ENCODE measurements at places on chromosomes 11 and 22.

DNA sequence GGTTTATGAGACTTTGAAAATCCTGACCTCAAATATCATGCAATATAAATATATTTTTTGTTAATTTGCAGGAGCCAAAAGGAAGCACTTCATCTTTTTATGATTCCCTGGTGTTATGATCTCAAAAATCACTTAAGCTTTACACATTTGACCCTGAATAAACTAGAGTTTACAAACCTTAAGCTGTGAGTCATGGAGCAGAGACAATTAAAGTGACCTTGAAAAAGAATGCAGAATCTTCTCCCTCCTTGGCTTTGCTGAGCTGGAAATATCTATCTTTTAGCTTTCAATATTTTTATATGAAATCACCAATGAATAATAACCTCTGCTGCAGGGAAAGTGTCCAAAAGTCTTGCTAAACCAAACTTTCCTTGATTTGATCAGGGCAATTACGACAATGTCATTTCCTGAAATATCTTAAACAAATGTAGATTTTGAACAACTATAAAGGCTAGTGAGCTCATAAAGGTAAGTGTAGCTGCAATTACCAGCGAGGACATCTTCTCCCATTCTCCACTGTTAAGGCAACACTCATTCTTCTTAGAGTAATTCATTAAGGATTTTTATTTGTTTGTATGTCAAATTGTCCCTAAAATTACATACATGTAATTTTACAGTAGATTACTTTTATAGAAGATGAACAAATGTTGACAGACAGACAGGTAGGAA, 747.0 kb upstream of the LUZP2 start:
- DNase-seq, result no peak

DNA sequence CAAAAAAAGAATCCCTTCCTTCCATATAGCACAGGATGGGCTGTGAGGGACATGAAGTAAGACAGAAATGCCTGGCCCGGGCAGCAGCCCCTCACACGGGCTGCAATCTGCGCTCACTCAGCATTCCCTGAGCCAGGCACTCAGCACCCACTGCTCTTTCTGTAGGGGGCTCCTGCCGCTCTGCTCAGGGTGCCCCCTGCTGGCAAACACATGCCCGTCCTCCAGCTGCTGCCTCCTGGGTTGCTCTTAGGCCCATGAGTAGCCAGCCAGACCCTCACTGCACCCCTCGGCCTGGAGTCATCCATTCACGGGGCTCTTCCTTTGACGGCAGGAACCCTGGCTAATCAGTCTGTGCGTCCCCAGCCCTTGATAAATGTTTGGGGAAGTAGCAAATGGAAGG, 6.9 kb downstream of the MCAT start:
- DNase-seq, result no peak

- no peak for DNase-seq
Measured at GRCh38 chr11:96219981-96220623, 122.9 kb downstream of the MAML2 start.

- no peak for DNase-seq
Measured at GRCh38 chr22:38830026-38830844, 13.6 kb downstream of the NPTXR start.

- DNase-seq, result no peak
Measured at GRCh38 chr11:45930031-45930794, 7.8 kb downstream of the LARGE2 start.

- no peak for DNase-seq
Measured at GRCh38 chr11:65555693-65556231, 2.4 kb downstream of the LTBP3 start.

GRCh38 chr22:38397189-38398085, 57.6 kb downstream of the KCNJ4 start:
- DNase-seq, result no peak

- DNase-seq, result no peak
Measured at GRCh38 chr11:14949437-14950147, 22.6 kb downstream of the CALCA start.

DNA sequence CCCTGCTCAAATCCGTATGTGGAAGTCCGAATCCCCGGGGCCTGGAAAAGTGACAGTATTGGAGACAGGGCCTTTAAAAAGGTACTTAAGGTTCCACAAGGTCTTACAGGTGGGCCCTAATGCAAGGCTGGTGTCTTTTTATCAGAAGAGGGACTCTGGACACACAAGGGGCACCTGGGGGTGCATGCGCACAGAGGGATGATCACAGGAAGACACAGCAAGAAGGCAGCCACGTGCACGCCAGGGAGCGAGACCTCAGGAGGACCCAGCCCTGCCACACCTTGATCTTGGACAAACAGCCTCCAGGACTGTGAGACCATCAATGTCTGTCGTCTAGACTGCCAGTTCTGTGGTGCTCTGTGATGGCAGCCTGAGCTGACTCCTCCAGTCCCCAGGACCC, 96.5 kb downstream of the SHANK2 start:
- no peak for DNase-seq

DNA sequence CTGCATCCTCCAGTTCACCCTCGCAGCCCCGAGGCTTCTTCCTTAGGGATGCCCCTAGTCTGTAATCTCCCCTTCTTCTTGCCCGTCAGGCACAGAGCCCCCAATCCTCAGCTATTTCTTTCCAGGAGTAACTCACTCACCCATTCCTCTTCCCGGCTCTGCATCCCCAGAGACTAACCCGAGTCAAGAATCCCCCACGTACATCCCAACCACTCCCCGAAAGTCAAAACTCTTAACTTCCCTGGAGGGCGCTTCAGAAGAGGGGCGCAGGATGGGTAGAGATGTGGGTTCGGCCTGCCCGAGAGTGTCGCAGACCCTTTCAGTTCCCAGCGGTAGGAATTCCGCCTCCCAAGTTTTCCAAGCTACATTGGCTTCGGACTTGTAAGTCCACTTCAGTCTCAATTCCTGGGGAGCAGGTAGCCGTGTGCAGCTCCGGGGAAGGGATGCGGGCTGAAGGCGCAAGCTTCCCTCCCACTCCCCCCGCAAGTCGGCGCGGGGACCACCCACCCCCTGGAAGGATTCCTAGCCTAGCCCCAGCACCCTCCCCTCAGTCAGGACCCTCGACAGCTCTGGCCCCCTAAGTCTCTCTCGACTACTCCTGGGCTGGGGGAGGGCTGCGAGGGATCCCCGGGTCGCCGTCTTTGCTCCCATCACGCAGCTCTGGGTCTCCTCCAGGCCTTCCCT, 871 bp downstream of the BDNF start:
- no peak for DNase-seq

DNA sequence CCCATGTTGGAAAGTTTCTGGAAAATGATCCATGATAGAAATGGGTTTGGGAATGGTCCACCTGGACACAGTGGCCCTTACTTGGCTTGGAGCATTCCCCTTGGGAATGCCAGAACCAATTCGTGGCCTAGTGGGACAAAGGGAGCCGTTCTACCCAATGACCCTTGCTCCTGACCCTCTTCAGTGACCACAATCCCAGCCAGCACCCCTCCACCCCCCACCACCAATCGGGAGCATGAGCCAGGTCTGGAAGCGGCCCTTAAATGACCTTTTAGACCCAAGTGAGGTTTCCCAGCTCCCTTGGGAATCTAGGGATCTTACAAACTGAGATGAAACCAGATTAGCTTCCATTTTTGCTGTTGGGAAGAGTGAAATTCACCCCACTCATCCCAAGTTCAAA, 51.3 kb upstream of the CDON start:
- DNase-seq, result no peak

DNA sequence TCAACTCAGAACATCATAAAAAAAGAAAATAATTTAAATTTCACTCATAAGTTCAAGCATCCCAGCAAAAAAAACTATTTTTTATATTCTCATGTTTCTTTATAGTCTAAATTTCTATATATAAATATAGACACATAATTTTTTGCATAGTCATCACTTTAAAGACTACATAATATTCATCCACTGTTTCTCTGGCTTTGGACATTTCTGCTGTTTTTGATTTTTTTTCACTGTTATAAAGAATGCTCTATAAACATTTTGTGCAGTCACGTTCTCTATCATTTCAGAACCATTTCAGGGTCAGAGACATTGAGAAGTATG, 59.7 kb upstream of the CLPB start:
- no peak for DNase-seq

DNA sequence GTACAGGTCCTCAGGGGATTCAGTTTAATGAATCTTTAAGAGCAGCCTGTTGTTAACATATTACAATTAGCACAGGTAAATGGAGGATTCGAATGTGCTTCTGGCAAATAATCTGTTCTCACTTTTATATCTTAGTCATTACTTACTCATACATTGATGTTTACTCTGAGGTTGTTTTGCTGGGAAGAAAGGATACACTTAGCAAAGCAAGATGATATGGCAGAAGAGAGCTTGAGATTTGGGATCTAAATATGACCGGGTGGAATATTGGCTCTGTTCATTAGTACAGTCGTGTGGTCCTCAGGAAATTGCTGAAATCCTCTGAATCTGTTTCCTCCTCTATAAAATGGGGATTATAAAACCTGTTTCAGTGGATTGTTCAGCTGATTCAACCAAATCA, 59.7 kb downstream of the SPON1 start:
- no peak for DNase-seq

DNA sequence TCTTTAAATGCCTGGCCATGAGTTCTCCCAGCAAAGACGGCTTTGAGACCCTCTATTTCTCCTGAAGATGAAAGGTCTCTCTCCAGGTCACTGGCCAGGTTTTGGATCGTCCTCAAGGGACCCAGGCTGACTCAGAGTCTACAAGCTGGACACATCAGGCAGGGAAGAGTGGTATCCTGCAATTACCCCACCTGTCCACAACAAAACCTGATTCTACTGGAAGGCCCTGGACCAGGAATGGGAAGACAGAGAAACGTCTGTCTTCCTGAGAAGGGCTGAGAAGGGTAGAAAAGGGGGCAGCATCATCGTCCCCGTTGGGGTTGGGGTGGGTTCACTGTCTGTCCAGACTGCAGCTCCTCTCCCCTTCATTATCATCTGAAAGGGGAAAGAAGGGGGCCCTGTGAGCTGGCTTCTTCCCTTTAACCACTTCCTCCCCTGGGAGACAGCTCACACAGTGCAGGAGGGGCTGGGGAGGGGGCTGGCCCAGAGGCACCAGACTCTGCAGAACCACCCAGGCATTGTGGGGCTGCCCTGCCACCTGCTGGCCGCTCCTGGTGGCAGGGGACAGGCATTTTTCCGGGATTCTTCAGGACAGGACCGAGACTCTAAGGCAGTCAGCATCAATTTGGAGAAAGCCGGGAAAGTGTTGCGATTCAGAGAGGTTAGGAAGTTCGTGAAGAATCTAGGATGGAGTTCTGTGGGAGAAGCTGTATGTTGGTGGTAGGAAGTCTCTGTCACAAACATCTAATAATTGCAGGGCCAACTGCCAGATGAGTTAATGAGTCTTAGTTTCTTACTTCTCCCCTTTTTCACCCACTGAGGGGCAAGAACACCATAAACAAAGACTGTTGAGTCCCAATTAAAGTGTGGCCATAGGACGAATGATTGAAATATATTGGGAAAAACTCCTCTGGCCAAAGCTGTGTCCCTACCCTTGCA, 57.6 kb downstream of the SYN3 start:
- DNase-seq, result no peak

- DNase-seq, result no peak
Measured at GRCh38 chr22:47033648-47034000, 271.2 kb downstream of the TBC1D22A start.

DNA sequence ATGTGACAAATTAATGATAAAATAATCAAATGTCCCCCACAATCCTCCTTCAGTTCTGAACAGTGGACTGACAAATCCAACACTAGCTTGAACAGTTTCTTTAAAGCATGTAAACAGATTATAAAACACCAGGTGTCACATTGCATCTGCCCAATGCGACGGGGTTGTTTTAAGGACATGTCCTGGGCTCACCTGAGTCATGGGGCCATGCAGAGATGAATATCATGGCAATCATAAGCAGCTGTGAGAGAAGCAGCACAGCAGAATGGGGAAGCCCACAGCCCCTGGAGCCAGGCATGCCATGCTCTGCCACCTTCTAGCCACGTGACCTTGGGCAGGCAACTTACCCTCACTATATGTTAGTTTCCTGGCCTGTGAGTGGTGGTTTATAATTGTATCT, 93.9 kb upstream of the KCNA4 start:
- DNase-seq, result no peak

DNA sequence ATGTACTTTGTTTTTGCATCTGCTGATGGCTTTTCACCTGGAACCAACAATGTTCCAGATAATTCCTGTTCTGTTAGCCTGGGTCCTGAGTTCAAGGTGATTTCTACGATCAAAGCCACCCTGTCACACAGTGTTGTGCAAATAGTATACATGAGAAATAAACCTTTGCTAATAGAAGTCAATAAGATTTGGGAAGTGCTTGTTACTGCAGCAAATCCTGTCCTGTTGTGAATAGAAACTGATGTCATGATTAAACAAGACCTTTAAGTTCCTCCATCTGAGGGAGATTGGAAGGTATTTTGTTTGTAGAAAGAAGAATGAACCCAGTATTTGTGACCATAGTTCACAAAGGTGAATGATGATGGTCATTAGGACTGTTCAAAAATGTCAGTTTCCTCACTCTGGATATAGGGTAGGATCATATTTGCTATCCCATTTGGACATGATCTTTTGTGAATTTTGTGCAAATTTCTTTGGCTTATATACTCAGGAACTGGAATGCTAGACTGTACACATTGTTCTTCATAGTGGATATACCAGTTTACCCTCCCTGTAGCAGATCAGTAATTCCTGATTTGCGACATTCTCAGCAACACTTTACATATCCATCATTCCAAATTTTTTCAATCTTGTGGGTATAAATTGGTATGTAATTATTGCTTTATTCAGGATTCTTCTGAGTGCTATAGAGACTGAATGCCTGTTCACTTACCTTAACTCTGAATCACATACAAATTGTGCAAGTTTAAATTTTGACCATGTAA, 428.5 kb downstream of the METTL15 start:
- no peak for DNase-seq

DNA sequence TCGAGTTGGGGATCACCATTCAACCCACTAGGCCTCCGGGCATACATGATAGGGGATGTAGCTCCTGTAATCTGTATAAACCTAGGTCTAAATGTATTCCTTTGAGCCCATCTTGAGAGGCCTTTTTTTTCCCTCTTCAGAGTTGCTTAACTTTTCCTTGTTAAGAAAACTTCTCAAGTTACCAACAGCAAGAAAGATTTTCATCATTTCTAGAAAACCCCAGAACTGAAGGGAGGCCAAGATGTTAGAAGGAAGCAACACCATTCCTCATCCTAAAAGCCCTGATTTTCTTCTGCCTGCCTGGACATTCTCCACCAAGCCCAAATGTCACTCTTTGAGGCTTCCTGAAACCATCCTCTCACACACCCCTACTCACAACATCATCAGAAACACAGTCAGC, 79.4 kb downstream of the TMPRSS5 start:
- DNase-seq, result no peak

DNA sequence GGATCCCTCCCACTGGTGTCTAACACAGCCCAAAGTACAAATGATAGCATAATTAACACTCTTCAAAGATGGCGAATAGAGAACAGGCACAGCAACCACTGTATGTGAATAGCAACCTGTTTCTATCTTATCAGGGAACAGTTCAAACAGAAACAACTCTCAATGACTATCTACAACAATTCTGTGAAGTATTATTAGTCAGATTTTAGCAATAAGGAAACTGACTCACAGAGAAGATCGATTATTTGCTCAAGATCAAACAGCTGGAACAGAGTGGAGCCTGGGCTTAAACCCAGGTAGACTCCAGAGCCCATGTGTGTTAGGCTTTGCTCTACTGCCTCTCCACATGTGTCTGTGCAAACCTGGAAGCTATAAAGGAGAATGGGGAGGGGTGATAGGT, 88.7 kb downstream of the C11orf58 start:
- no peak for DNase-seq

- no peak for DNase-seq
Measured at GRCh38 chr11:111592491-111592890, 9.8 kb upstream of the SIK2 start.

GRCh38 chr11:30960387-30960992, 374.3 kb upstream of the MPPED2 start:
- DNase-seq, result no peak

GRCh38 chr11:106420686-106421085, 343.2 kb downstream of the AASDHPPT start:
- no peak for DNase-seq

Data from kidney epithelial cell (primary cell).